ENCODE measurements at places on chromosomes 1 and 21. TPM values are rescaled to one million over a fixed set of nuclear protein-coding genes. Genes with fewer than 3 reads are reported as not detected.

DNA sequence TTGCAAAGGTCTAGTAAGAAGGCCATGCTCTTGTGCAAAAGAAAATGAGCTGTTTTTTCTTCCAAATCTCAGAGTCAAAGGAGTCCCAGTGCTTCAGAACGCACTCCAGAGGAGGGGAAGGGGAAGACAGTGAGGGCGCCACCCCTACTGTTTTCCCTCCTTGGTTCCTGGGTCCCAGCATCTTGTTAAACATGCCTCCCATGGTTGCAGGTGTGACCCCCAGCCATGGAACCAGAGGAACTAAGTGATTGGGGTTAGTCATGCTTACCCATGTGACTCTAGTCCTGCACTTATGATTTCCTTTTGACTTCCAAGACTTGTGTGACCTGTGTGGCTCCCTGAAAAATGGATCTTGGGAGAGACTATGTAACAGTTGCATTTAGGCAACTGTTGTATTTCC lies 6.1 kb upstream of the AKR7A3 start:
- no peak for DNase-seq

DNA sequence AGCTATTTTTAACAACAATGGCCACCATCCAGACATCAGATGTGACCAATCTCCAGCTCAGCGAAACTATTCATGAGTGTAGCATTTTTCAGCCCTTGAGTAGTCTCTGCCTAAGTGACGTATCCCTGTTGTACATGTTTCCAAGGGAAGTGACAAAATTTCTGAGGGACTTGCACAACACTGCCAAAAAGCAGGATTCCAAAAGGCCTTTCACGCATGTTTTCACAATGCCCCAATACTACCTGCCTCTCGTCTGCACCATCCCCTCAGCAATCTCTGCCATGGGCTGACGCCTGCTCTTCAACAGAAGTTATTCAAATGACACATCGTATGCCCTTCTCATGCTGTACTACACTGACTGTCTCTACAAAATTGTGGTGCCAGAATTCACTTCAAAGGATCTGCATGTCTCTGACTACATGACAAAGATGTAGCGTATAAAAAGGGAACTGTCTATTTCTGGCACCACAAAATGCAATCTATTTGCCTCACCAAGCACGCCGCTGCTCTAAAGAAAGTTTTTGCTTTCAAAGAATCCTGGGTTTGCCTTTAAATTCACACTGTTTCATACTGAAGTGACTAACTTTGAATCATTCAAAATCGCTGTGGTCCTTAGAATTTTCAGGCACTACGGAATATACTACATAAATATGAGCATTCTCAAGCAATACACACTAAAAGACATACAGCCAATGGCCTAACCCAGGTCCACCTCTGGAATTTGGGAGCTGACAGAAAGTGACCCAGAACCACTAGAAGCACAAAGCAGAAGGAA lies 32.9 kb downstream of the JAK1 start:
- DNase-seq: peak; percentile 49

TNFSF4 gene
- 0.16 TPM for total RNA-seq

PDC gene
- not detected for total RNA-seq

- DNase-seq: no peak
These were observed 54.9 kb downstream of the NRIP1 start for GRCh38 chr21:15009837-15010363.

DNA sequence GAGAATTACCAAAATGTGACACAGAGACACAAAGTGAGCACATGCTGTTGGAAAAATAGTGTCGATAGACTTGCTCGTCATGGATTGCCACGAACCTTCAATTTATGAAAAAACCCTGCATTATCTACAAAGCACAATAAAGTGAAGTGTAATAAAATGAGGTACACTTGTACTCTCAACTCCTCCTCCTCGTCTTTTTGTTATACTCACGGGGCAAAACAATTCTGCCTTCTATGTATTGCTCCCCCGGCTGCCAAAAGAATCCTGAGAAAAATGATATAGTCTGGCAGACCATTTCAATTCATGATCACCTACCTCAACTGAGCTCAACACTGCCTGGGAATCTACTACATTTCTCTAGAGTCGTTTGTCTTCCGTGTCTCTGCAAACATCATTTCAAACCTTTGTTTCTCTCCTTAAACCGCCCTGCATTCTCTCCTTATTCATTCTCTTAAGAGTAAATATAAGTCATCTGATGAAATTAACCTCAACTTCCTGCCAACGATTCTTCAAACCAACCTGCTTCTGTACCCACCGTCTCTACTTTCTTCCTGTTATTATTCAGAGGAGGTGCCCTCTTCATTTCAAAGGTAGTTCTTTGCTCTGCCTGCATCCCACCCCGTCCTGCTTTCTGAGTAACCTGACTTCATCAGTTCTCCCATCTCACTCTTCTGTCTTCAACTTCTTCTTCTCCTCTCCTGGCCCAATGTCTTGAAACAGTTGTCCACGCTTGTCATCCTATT lies 12.9 kb upstream of the IL19 start:
- no peak for DNase-seq

All from SJSA1 (cell line).